ENCODE measurements at places on chromosomes 12 and 14. TPM values are rescaled to one million over a fixed set of nuclear protein-coding genes. Genes with fewer than 3 reads are reported as not detected.

DNA sequence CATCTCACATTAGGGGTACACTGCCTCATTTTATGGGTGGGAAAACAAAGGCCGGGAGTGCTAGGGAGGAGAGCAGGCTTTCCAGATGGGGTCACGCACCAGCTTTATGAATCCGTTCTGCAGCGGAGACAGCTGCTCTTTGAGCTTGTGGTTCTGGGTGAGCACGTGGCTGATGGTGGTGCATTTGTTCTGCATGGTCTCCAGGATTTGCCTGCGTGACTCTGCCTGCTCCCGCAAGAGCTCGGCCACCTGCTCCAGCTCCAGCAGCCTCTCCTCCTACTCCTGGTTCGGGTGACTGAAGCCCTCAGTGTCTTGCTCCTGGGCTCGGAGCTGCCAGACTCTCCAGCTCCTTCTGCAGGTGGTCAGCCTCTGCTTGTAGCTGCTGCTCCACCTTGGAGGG lies 23.6 kb upstream of the BLTP3B start:
- no peak overlapping the region for H3K4me3 ChIP-seq
- H3K36me3 ChIP-seq = no peaks in the 10 kb centered on the region
- peak overlapping the region; percentile 41 for H3K27ac ChIP-seq
- DNase-seq = peak; percentile 65

Gene KRT71
- total RNA-seq = not detected

Gene TEDC1
- total RNA-seq = 37.4 TPM

Gene SLC41A2
- total RNA-seq = 2.4 TPM

DNA sequence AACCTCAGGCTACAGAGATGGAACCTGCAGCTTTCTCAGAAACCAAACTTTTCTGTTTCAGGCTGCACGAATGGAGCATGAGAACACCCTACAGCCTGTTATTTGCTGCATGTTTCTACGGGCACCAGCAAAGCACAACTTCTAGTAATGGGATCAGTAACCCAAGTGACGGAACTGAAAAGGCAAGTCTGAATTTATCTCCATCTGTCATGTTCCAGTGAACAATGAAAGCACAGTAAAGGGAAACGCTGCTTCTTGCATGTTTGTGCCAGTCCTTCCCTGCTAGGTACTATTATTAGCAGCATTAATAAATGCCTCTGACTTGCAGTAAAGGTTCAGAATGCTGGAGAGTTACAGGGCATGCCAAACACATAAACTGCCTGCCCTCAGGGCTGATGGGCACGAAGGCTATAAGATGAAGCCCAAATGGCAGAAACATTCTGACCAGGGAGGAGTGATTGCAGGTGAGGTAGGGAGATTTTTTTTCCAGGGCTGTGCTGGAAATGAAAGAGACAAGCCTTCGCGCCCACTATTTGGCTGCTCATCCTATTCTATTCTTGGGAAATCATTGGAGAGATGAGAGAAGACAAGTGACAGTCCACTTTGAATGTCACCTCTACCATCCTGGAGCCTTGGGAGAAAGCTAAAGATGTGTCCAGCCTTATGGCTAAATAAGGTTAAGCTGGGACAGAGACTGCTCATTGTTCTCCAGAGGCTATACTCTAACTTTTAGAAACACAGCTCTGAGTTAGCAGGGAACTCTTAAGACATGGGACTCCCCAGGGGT lies 100.4 kb upstream of the PLXNC1 start:
- no peak for DNase-seq
- H3K4me3 ChIP-seq = no peak overlapping the region
- H3K36me3 ChIP-seq = no peaks in the 10 kb centered on the region
- H3K27me3 ChIP-seq = no peaks in the 10 kb centered on the region

- DNase-seq = peak; percentile 2
- H3K4me3 ChIP-seq = no peak overlapping the region
- no peak overlapping the region for H3K27ac ChIP-seq
- no peaks in the 10 kb centered on the region for H3K36me3 ChIP-seq
- no peaks in the 10 kb centered on the region for H3K4me1 ChIP-seq
- no peaks in the 10 kb centered on the region for H3K27me3 ChIP-seq
These were observed 46.2 kb downstream of the WSCD2 start for GRCh38 chr12:108175310-108175709.

DNA sequence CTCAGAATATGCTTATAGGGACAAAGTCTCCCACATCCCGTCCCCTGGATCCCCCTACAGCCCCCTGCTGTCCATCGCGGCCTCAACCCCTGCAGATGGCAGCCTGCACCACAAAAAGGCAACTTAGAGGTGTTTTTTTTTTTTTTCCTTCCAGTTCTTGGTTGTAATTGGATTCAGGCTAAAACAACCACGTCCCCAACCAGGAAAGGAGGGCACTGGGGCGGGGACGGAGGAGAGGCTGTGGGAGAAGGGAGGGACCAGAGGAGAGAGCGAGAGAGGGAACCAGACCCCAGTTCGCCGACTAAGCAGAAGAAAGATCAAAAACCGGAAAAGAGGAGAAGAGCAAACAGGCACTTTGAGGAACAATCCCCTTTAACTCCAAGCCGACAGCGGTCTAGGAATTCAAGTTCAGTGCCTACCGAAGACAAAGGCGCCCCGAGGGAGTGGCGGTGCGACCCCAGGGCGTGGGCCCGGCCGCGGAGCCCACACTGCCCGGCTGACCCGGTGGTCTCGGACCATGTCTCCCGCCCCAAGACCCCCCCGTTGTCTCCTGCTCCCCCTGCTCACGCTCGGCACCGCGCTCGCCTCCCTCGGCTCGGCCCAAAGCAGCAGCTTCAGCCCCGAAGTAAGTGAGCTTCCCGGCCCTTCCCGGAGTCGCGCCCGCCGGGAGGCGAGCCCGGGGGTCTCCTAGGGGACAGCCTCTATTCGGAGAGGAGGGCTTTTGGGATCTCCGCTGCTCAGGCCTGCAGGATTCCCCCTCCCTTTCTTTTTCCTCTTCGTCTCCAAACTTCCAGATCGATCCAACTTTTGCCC lies at the start of gene MMP14:
Gene MMP14, plus strand, starts transcription at position 285 of the 813 bp plus-strand sequence. Its CDS starts 233 bp downstream, at position 518.
- H3K4me3 ChIP-seq = peak within 1 kb of the TSS; percentile 95
- no peaks in the 10 kb centered on the region for H3K27me3 ChIP-seq
- H3K27ac ChIP-seq = peak within 1 kb of the TSS; percentile 85
- peak; percentile 89 for DNase-seq
- peaks cover 14% of the 10 kb centered on the region for H3K4me1 ChIP-seq
- H3K36me3 ChIP-seq = peaks cover 16% of the 10 kb centered on the region

DNA sequence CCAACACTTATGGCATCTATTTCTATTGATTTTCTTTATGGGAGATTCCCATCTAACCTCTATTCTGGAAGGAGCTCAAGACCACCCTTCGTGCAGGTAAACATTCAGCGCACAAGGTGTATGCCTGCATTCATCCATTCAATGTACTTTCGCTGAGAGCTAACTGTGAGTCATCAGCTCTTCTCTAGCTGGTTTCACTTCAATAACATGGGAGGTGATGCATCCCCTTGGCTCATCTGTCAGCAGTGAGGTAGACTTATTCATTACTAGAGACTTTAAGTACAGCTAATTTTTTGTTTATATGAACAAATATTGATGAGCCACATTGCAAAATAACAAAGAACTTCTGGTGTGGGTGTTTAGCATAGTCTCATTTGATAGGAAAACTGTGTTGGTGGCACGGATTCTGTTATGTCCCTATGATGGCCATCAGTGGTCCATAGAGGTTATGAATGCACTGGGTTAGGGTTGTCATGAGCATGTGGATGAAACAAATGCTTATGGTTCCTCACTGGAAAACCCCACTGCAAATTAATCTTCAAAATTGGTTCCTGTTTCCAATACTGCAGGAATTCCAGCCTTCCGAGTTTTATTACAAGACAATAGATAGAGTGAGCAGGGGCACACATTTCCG lies 1151.0 kb downstream of the BCL11B start:
- no peaks in the 10 kb centered on the region for H3K27me3 ChIP-seq
- no peaks in the 10 kb centered on the region for H3K4me1 ChIP-seq
- H3K27ac ChIP-seq = no peak overlapping the region
- DNase-seq = no peak

- no peaks in the 10 kb centered on the region for H3K36me3 ChIP-seq
- no peak for DNase-seq
- H3K27ac ChIP-seq = no peak overlapping the region
- no peak overlapping the region for H3K4me3 ChIP-seq
- no peaks in the 10 kb centered on the region for H3K27me3 ChIP-seq
- H3K4me1 ChIP-seq = no peaks in the 10 kb centered on the region
These were observed 127.2 kb upstream of the GSC start for GRCh38 chr14:94897082-94897481.

DNA sequence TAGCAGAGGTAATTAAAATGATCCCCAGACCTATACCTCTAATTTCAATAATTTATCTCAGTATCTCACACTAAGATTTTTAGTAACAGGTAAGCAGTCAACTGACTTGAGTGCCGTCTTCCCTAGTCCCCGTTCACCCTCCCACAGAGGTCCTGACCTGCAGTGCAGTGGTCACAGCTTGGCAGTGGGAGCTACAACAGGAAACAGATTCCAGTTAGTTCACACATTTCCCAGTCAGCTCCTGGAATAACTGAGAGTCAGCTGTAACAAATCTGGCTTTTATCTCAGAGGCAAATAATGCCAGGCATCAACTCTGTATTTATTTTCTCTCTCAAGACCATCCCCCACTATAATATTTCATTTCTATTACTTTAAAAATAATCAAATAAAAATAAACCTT lies 308.2 kb downstream of the ATP23 start:
- H3K4me3 ChIP-seq = no peak overlapping the region
- peaks cover 22% of the 10 kb centered on the region for H3K4me1 ChIP-seq

Gene MANSC1
- not detected for total RNA-seq

Gene SERPINA9
- total RNA-seq = not detected

Gene NUAK1
- total RNA-seq = 4.0 TPM

GRCh38 chr12:7383157-7383556 lies 60.8 kb downstream of the CD163L1 start:
- DNase-seq = no peak
- no peaks in the 10 kb centered on the region for H3K36me3 ChIP-seq
- H3K27ac ChIP-seq = no peak overlapping the region
- no peak overlapping the region for H3K4me3 ChIP-seq
- no peaks in the 10 kb centered on the region for H3K4me1 ChIP-seq
- H3K27me3 ChIP-seq = no peaks in the 10 kb centered on the region

GRCh38 chr12:81314903-81315531 lies 237.1 kb downstream of the ACSS3 start:
- DNase-seq = no peak
- no peaks in the 10 kb centered on the region for H3K27me3 ChIP-seq
- no peaks in the 10 kb centered on the region for H3K36me3 ChIP-seq
- H3K4me3 ChIP-seq = no peak overlapping the region

Gene CFAP251
- 0.41 TPM for total RNA-seq

GRCh38 chr12:31518680-31519227 lies 72.2 kb downstream of the DENND5B start:
- no peaks in the 10 kb centered on the region for H3K36me3 ChIP-seq
- DNase-seq = peak; percentile 89
- peaks cover 30% of the 10 kb centered on the region for H3K4me1 ChIP-seq
- peak overlapping the region; percentile 86 for H3K27ac ChIP-seq

Gene TAS2R20
- 0.86 TPM for total RNA-seq

DNA sequence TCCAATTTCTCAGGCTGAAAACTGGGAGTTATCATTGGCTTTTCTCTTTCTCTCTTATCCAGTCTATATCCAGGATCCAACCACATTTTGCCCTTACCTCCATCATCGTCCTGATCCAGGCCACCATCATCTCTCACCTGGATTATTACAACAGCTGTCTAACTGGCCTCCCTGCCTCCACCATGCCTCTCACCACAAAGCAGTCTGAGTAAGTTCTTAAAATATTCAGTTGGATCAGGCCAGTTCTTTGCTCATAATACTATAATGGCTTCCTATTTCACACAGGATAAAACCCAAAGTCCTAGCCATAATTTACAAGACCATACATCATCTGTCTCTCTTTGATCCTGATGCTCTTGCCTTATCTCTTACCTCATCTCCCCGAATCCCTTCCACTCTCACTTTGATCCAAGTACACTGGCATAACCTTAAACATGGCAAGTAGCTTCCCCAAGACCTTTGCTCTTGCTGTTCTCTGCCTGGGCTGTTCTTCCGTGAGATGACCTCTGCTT lies 133.4 kb upstream of the RAP1B start:
- no peak overlapping the region for H3K4me3 ChIP-seq
- no peaks in the 10 kb centered on the region for H3K27me3 ChIP-seq
- no peaks in the 10 kb centered on the region for H3K36me3 ChIP-seq
- H3K27ac ChIP-seq = no peak overlapping the region
- no peak for DNase-seq
- no peaks in the 10 kb centered on the region for H3K4me1 ChIP-seq

All from SJCRH30 (cell line).